ENCODE measurements at places on chromosomes 7 and 10.

- no peak for DNase-seq
These were observed 362.5 kb upstream of the ZMIZ1 start for GRCh38 chr10:78706256-78706655.

DNA sequence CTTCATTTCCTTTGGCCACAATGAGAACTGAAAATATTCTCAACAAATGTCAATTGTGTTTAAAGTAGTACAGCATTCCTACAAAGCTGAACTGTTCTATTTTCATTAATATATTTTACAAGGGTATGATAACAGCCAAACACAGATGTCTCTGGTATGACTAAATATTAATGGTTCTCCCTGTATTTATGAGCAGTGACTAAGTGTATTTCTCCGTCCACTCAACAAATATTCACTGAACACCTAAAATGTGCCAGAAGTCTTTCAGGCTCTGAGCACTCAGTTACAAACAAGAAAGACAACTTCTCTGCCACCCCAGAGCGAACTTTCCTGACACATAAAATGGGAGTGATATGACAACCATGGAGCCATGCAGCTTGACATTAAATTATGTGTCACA is 135.6 kb downstream of the VPS41 start:
- no peak for DNase-seq

- DNase-seq, result no peak
These were observed 45.7 kb downstream of the IKZF1 start for GRCh38 chr7:50349963-50350944.

DNA sequence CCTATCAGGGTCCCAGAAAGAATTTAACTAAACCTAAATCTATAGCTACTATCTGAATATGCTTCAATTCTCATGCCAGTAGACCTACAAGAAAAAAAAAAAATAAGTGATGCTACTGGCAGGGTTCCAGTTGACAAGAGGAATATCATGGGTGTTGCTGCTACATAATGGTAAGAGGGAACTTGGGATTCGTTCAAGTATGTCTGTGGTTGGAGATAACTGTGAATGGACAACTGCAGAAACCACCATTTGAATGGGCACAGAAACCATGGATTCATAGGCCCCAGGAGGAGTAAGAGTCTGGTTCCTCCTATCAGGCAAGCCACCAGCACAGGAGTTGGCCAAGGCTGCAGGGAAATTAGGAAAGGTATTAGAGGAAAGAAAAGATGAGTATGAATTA is 287.6 kb upstream of the HGF start:
- DNase-seq, result no peak

DNA sequence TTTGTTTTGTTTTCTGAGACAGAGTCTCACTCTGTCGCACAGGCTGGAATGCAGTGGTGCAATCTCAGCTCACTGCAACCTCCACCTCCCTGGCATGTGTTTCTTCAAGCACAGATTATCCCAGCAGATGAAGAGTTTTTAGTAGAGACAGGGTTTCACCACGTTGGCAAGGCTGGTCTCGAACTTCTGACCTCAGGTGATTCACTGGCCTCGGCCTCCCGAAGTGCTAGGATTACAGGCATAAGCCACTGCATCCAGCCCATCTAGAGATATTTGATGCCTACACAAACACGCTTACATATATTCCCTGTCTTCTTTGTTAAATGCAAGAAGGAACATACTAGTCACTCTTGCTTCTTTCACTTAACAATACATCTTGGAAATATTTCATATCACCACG is 5.9 kb upstream of the PTF1A start:
- DNase-seq, result no peak

- no peak for DNase-seq
These were observed 22.3 kb upstream of the C10orf95 start for GRCh38 chr10:102473445-102474331.

DNA sequence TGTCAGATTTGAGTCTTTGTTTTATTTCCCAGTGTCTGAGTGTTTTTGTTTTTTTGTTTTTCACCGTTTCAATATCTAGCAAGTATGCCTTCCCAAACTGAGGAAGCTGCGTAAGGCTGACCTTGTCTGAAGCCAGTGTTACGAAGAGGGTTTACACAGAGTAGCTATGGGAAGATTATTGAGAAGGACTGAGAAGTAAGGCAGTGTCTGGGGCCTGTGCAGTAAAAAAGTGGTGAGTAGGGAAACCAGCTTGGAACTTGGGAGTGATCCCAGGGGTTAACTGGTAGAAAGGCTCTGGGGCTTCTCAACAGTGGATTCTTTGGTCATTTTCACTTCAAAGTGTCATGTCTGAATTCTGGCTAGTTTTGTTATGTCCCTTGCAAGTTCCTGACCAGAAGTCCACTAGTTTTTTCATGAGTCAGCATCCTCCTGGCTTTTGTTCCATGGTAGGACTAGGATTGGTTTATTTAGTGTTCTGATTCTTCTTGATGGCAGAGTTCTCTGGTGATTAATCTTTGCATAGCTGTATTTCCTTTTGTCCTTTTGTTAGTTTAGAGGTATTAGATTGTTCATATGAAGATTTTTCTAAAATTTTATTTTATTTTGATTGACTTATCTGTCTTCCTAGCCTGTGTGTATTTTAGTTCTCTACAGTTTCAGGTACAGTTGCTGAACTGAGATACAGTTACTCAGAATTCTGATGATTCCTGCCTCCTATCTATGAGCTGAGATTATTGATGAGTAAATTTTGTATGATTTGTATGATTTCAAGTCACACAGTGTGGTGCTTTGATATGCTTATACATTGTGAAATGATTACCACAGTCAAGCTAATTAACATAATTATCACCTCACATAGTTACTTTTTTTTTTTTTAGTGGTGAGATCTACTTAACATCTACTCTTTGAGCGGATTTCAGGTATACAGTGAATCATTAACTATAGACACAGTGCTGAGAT is 19.0 kb downstream of the GARS1 start:
- no peak for DNase-seq

- DNase-seq, result no peak
These were observed 1.0 kb upstream of the ENO4 start for GRCh38 chr10:116848032-116848943.

GRCh38 chr10:54702583-54703485 is 98.2 kb downstream of the PCDH15 start:
- no peak for DNase-seq

GRCh38 chr7:38842746-38843145 is 66.2 kb downstream of the VPS41 start:
- DNase-seq, result no peak

- no peak for DNase-seq
These were observed 76.7 kb downstream of the IGF2BP3 start for GRCh38 chr7:23393636-23394035.

- no peak for DNase-seq
These were observed 398 bp downstream of the DENND11 start for GRCh38 chr7:141701489-141702046.

DNA sequence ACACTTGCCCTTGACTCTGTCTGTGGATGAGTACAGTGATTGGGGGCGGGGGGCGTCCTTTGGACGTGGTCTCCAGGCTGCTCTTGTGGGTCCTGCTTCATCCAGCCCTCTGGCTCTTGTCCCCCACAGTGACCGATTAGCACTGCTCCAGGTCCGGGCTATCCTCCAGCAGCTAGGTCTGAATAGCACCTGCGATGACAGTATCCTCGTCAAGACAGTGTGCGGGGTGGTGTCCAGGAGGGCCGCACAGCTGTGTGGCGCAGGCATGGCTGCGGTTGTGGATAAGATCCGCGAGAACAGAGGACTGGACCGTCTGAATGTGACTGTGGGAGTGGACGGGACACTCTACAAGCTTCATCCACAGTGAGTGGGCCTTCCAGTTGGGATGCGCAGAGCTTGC is 18.3 kb downstream of the TACR2 start:
- DNase-seq, result no peak

- no peak for DNase-seq
These were observed 535.4 kb downstream of the ADRA2A start for GRCh38 chr10:111612273-111612672.

DNA sequence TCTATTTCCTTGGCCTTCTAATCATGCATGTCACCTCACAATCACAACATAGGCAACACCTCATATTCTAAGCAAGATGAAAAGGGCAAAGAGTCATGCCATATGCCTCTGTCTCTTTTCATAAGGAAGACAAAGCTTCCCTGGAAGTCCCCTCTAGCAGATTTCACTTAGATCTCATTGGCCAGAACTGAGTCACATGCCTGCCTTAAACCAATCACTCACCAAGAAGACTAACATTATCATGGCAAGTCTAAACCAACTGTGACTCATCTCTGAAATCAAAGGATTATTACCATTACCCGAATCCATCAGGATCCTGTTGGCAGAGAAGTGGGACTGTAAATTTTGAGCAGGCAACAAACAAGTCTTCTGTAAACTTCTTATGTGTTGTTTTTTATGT is 27.8 kb downstream of the CAV1 start:
- DNase-seq, result no peak

DNA sequence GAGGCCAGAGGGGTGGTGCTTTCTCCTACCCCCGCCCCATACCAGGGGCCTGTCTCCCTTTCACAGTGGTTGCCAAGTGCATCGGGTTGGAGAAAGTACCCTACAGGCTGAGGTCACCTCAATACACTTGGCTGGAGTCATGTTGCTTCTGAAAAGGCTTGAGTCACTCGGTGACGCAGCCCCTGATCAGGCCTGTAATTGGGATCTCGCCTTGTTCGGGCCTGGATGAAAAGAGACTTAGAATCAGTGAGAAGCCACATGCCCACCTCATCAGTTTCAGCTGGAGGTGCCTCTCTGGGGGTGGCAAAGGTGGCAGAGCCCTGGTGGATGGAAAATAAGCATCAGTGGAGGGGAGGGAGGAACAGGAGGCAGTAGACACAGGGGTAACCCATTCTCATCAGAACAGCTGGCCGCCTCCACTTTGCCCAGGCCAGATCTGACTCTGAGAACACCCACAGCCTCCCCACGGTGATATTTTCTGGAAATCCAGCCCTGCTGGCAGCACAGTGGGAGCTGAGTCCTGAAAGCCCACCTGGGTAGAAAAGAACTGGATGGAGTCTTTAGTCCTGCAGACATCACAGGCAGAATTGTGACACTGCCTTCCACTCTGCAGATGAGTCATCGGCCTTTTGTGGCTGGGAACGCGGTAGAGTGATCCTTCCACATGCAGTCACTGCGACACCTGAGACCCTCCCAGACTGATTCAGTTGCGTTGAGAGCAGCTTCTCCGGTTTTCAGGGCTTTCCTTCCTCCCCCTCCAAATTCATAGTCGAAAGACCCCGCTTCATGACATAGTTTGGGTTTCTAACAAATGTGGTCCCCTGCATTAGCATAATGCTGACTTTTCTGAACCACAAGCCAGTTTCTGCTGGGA is 108.0 kb downstream of the GRK5 start:
- peak; percentile 84 for DNase-seq

GRCh38 chr7:16774986-16775385 is 21.4 kb downstream of the TSPAN13 start:
- DNase-seq, result no peak

DNA sequence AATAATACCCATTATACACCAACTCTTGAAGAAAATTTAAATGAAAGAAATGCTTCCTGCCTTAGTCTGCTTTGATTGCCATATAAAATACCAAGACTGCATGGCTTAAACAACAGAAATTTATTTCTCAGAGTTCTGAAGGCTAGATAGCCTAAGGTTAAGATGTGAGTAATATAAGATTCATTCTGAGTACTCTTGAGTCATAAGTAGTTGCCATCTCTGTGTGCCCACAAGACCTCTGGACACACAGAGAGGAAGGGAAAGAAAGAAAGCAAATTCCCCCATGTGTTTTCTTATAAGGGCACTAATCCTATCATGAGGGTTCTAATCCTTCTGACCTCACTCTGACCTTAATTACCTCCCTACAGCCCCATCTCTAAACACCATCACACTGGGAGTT is 201.2 kb downstream of the PTN start:
- DNase-seq, result no peak

DNA sequence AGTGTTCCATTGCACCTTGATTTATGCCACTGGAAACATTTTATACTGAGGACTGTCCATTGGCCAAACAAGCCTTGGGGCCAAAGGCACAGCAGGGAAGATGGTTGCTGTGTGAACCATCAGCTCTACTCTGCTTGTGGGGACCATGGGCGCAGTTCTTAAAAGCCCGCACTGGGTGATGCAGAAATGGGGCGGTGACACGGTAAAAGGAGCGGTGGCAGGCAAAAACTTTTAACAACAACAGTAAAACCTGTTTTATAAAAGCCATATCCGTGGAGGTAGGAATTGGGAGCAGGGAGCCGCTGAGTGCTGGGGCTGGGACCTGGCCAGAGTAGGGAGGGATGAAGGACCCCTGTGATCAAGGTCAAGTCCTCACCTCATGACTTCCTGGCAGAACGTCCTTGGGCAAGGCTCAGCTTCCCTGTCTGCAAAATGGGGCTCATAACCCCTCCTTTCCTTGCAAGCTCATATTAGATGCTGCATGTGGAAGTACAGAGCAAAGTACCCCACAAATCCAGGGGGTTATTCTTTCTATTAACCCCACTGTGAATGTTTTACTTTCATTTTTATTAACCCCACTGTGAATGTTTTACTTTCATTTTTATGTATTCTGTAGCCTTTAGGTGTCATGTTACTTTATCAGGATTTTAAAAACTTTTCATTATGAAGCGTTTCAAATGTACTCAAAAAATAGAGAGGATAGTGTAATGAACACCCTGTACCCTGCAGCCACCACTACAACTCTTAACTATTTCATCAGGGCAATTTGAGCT is 78.3 kb downstream of the GRK5 start:
- DNase-seq, result no peak

DNA sequence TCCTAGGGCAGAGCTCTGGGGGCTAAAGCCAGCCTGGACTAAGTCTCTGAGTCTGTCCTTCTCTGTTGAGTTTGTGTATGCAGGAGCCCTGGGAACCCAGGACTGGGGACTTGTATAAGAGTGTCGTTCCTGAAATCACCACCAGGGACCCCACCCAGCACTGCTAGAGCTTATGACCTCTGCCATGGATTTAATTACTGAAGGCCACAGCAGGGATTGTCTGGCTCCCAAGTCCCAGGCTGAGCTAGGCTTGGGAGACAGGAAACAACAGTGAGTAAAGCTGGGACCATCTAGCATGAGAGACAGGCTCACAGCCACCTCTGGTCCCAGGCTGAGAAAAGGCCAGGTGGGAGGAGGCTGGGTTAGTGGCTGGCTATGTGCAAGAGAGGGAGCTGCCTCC is 1.4 kb upstream of the TSPAN15 start:
- peak; percentile 32 for DNase-seq

DNA sequence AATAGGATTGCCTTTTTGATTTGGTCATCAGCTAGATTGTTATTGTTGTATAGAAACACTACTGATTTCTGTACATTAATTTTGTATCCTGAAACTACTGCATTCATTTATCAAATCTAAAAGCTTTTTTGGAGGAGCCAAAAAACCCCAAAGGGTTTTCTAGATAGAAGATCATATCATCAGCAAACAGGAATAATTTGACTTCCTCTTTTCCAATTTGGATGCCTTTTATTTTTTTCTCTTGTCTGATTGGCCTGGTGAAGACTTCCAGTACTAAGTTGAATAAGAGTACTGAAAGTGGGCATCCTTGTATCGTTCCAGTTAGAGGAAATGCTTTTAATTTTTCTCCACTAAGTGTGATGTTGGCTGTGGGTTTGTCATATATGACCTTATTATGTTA is 10.6 kb upstream of the ENTPD7 start:
- DNase-seq, result no peak

GRCh38 chr7:36003343-36003742 is 149.7 kb upstream of the EEPD1 start:
- DNase-seq, result no peak

All from GM04504 (cell line).